Epithelial cell of esophagus (primary cell): ENCODE measurements at places on chromosomes 3 and 15.

DNA sequence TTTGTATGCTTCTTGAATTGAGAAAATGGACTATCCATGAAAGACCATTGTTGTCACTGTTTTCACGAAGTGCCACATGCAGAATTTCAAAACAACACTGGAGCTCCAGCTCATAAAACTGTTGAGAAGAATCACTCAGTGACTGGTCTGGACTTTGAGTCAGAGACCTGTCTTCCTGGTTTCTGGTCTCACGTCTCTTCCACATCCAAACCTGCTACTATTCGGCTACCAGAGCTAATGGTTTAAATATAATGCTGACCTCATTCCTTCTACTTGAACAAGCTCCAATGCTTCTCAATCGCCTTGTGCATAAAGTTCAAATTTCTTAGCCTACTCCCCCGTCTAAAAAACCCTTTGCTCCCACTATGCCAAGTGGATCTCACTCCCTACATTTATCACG lies 227.9 kb upstream of the NR2F2 start:
- peak; percentile 37 for DNase-seq

GRCh38 chr3:132352556-132353143 lies 35.4 kb downstream of the ACP3 start:
- peak; percentile 78 for DNase-seq

GRCh38 chr15:63827113-63827512 lies 6.6 kb downstream of the HERC1 start:
- DNase-seq, result no peak

DNA sequence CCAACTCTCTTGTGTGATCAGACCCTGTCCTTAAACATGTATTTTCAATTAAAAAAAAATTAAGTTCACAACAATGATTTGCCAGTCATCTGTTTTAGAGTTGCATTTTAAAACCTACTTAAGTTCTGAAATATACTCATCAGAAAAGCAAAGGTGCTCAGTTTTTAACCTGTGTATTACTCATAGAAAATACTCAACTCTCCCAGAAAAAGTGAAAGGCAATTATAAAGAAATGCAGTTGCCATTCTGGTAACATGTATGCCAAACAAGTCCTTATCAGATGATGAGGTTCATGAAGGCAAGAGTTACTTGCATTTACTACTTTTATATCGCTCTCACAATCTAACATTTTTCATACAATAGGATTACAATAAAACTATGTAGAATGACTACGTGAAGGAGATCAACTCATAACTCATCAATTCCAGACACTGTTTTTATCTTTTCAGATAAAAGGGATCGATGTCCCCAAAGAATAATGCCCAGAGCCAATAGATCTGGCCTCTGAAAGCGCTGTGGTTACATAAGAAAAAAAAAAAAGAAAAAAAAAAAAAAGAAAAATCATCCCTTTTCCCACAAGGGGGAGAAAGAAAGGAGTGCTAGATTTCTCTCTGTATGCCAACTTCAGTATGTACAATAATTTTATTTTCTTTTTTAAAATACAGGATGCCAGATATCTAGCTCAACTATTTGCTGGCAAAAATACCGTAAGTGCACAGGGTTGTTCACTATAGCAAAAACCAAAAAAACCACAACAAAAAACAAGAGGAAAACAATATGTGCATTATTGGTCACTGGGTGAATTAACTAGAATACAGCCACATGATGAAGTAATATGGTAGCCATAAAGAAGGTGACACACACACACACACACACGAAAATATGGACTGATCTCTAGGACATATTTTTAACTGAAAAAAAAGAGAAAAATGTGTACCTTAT lies 137.4 kb downstream of the NR1I2 start:
- no peak for DNase-seq

GRCh38 chr3:110955301-110955880 lies 116.2 kb upstream of the NECTIN3 start:
- peak; percentile 66 for DNase-seq

GRCh38 chr3:70973558-70973957 lies 610.0 kb downstream of the FOXP1 start:
- DNase-seq, result peak; percentile 81

GRCh38 chr3:63467392-63467791 lies 185.1 kb upstream of the SNTN start:
- DNase-seq, result no peak
